ENCODE measurements at places on chromosomes 12 and 14. TPM values are rescaled to one million over a fixed set of nuclear protein-coding genes. Genes with fewer than 3 reads are reported as not detected.

FITM1 gene
- polyA plus RNA-seq = not detected

DNA sequence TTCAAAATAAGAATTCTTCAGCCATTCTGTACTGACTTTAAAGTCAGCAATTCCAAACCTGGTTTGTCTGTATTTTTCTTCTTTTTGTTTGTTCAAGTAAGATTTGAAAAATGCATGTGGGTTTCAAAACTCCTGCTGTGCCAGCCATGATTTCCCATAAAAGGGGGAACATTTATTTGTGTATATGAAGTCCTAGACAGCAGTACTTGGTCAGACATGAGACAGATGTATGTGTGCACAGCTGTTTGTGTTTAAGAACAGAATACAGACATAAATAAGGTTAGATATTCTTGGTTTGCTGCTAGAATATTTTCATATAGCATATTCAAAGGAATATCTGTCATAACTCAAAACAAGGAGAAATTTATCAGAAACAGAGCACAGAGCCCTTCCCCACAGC is 236.0 kb downstream of the ADAMTS20 start:
- no peak for DNase-seq

GRCh38 chr12:20063116-20063515 is 305.2 kb upstream of the PDE3A start:
- no peak for DNase-seq

GRCh38 chr14:75213172-75213571 is 36.8 kb upstream of the TMED10 start:
- no peak for DNase-seq

CLEC1A gene
- polyA plus RNA-seq = not detected

DNA sequence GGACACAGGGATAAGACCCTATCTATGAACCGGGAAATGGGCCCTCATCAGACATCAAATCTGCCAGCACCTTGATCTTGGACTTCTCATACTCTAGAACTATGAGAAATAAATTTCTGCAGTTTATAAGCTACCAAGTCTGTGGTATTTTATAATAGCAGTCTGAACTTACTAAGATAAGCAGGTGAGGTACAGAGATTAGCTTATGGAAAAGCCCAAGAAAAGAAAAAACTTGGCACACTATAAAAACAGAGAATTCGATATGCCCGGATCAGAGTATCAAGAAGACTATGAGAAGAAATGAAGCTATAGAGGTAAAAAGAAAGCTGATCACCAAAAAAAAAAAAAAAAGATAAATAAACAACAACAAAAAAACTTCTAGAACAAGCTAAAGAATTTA is 52.6 kb downstream of the EEA1 start:
- no peak for DNase-seq

- DNase-seq = no peak
Observed at GRCh38 chr12:75257510-75257909, 47.9 kb upstream of the KCNC2 start.

FAIM2 gene
- 0.72 TPM for polyA plus RNA-seq

GRCh38 chr14:104230119-104230815 is 91.9 kb downstream of the KIF26A start:
- DNase-seq = peak; percentile 17

GRCh38 chr14:79658769-79659168 is 552.5 kb downstream of the DIO2 start:
- no peak for DNase-seq

LIN7A gene
- not detected for polyA plus RNA-seq

RHEBL1 gene
- 8.0 TPM for polyA plus RNA-seq

Measured in CD8-positive, alpha-beta memory T cell (primary cell).